Brain microvascular endothelial cell (primary cell): ENCODE measurements at places on chromosomes 2 and 18.
A peak's percentile ranks its signal among the peaks of the same experiment; 100 is the strongest.

- DNase-seq = no peak
Observed at GRCh38 chr2:23399674-23400261, 14.8 kb downstream of the KLHL29 start.

GRCh38 chr2:15750433-15750814 is 158.8 kb downstream of the DDX1 start:
- no peak for DNase-seq

DNA sequence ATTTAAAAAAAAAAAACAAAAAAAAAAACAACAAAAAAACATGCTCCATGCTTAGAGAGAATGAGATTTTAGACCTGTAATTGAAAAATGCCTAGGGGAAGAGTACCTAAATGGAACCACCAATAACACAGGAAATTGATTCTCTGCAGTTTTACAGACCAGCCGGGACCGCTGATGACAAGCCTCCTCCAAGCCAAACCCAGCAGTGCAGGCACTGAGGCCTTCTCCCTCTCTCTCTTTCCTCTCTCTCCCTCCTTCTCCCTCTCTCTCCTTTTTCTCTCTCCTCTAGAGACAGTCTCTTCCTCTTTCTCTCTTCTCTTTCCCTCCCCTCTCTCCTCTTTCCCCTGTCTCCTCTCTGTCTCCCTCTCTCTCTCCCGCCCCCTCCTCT is 228.8 kb upstream of the COPS8 start:
- DNase-seq = no peak

- DNase-seq = no peak
Observed at GRCh38 chr2:8549273-8549922, 132.5 kb upstream of the ID2 start.

DNA sequence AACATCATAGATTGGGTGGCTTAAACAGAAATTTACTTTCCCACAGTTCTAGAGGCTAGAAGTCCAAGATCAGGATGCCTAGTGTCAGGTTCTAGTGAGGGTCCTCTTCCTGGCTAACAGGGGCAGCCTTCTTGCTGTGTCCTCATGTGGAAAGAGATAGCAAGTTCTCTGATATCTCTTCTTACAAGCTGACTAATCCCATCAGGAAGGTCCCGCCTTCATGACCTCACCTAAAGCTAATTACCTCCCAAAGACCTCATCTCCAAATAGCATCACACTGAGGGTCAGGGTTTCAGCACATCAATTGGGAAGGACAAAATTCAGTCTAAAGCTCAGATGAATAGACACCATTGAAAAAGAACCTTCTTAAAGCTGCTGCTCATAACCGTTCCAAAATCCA is 22.9 kb downstream of the ACVR1 start:
- DNase-seq = no peak

GRCh38 chr2:8327371-8328100 is 354.3 kb upstream of the ID2 start:
- DNase-seq = no peak

DNA sequence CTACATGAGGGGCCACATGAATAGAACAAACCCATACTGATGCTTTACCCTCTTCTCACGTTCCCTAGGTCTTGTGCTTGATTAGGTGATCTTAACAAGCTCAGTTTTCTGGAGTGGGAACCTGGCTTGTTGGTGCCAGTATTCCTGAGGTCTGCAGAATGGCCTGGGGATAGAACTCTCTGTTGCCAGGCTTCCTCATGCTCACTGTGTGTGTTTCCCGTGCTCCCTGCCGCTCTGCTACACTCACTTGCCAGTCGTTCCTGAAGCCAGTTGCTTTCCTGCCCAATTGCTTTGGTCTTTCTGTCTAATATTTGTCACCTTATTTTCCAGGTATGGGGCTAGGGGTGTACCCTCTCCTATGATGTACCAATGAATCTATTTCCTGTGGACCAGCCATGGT is 2111.5 kb upstream of the PIK3C3 start:
- no peak for DNase-seq

DNA sequence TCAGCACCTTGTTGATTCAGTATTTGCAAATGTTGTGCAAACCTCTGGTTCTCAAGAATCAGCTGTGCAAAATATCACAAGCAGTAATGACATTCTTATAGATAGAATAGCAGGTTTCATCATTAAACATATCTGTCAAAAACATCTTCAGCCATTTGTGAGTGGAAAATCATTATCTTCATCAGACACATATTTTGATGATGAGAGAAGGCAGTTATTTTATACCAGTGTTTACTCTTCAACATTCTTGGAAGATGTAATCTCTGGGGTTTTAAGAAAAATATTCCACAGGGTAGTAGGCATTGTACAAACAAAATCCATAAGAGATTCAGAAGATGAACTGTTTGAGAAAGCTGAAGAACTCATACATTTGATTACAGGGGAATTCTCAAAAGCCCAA is 64.3 kb downstream of the FSIP2 start:
- no peak for DNase-seq

DNA sequence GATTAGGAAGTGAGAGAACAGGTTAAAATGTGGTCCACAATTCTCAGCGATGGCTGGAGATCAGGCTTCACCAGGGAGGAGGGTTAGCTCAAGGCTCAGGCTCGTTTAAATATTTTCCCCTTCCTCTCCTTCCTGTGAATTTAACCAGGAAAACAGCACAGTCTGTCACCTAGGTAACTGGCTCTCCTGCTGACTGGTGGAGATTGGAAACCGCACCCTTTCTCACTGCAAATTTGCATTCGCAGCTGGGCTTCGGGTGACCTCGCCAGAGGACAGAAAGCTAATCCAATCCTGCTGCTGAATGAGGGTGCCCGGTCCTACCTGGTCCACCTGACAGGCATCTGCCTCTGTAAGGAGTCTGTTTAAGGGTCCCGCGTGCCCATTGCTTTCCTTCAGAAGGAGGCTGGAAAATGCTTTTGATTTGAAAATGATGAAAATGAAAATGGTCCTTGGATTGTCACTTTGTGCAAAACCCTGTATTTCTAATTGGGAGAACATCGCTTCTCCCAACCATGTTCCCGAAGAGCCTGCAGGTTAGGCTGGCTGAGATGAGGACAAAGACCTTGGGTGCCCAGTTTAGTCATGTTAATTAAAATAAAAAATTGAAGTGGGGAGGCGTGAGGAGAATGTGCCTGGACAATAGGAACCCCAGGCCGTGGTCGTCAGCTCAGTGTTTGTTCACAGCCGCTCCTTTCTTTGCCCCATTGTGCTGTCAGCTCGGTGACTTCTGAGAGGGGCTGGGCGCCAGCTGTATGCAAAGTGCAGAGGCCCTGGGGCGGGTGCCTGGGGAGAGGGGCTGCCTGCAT is 43.4 kb upstream of the MTCL1 start:
- DNase-seq = peak; percentile 48

DNA sequence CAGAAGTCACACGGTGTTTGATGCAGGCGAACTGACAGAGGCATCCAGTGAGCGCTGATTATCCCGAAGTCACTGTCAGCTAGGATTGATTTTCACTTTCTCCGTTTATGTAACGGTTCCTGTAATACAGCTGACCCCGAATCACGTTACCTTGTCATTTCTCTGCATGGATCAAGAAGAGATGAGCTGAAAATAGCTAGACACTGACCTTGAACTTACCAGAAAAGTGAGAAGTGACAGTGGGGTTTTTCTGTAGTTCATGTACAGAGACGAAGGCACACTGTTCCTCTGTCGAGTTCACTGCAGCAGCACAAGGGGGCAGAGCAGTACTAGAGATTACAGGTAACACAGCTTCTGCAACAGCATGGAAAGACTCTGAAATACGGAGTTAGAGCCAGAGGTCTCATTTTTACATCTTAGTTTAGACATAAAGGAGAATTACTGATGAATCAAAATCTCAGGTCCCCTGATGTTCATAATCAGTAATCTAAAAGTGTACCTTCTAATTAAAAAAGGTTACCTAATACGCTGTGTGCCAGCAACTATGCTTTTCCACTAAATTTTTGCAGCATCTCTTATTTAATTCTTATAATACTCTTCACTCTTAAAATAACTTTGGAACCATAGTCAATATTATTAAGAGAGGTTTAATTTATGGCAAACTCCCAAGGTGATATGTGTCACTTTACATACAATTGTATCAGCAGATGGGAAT is 33.1 kb downstream of the ARHGAP15 start:
- DNase-seq = peak; percentile 24

DNA sequence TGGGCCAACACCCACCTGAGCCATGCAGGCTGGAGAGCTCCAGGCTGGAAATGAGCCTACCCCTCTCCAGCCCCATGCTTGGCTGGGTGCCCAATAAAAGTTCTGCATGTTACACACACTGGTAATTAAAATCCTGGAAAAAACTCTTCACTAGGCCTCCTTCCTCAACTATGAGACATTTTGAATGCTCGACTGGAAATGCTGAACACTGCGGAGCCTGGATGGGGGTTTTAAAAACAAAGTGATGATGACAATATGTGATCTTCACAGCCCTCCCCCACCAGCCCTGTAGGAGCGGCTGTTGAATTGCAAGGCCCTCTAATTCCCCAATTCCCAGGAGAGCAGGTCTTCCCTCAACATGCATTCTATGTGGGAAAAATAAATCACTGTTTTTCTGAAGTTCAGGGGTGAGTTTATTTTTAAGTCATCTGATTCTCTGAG is 179.2 kb downstream of the TTC32 start:
- DNase-seq = peak; percentile 28

GRCh38 chr2:72919414-72920317 is 2.3 kb downstream of the EMX1 start:
- no peak for DNase-seq

- DNase-seq = no peak
Observed at GRCh38 chr2:187447336-187447735, 716 bp downstream of the CALCRL start.
